ENCODE measurements at places on chromosomes 11 and 22.

GRCh38 chr11:119389611-119390254 is 8.2 kb upstream of the USP2 start:
- no peak for DNase-seq

GRCh38 chr11:93541884-93542810 is 1.0 kb downstream of the SMCO4 start:
- DNase-seq, result peak; percentile 78

DNA sequence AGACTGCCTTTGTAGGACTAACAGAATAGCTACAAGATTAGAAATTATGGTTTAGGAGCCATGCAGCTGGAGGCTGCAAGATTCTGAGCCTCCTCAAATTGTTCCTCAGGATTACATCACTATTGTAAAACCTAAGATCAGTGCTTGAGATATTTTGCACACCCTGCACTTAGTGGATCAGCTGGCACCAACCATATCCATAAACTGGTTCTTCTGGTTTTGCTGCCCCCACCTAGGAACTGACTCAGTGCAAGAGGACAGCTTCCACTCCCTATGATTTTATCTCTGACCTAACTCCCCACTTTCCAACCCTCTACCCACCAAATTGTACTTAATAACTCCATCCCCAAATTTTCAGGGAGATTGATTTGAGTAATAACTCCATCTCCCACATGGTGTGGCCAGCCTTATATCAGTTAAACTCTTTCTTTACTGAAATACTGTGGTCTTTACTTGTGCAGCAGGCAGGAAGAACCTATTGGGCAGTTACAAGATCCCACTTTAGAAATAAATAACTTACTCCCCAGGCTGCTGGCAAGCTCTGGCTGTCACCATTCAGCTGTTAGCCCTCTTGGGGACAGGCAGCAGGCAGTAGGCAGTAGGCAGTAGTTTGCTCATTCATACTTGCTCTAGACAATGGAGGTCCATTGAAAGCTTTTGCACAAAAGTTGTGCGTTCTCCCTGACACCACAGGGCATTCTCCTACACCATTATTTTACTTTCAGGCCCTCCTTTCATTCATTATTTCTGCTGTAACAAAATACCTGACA is 119.0 kb downstream of the SLC17A6 start:
- DNase-seq, result no peak

DNA sequence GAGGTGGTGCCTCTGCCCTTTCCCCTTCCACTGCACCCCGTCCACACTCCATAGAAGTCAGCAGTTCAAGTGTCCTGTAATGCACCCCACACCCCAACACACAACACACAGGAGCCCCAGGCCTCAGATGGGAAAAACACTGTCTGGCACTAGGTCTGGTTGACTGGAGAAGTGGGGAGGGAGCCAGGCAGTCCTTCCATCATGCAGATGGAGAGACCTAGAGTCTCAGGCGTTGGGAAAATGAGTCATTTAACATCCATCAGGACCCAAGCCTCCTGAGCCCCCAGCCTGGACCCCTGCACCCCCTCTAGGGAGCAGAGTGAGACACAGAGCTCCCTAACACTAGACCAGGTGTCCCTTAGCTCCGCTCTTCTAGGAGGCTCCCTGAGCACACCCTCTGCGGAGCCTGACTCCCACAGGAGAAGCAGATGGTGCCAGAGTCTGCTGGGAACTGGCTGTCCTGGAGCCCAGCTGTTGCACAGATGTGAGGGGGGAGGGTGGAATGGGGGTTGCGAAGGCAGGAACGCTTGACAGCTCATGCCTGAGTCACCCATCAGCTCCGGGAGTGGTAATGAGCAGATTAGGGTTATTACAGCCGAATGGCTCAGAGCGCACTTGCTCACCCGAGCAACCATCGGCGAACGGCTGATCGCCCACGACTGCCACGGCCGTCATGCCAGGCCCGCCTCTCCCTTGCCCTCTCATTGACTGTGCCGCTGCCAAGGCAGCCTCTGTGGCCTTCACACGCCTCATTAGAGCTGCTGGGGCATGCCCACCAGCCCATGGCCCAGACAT is 22.1 kb upstream of the SYT7 start:
- DNase-seq, result peak; percentile 71

DNA sequence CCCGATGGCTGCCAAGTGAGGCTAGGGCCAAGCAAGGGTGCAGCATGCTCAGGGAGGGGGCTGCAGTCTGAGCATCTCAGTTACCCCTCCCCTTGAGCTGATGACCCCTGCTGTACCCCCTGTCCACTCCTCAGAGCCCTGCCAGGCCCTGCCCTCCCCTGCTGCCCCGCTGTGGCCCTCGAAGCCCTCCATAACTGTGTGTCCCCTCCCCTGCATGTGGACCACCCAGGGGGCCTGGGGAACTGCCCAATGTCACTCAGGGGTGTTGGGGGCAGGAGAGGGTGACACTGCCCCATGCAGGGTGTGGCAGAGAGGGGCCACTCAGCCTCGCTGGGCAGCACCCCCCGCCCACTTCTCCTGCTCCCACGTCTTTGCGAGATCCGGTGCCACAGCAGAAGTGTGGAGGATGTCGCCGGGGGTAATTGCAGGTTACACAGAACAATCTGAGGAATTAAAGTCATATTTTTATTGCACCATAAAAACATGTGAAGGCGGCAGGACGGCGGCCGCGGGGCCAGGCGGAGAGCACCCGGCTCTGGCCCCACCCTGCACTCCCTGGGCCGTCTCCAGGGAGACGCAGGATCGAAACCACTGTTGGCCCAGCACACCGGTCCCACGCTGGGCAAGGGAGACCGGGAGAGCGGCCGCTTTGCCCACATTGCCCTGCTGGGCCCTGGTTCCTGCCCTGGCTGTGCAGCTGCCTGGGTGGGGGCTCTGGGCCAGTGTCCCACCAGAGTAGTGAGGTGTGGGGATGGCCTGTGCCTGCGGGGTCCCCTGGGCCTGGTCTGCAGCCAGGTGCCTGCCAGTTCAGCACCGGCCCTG is 18.7 kb upstream of the GNB1L start:
- DNase-seq, result peak; percentile 68

GRCh38 chr11:121864660-121865059 is 251.4 kb downstream of the BLID start:
- DNase-seq, result no peak

- peak; percentile 45 for DNase-seq
These were observed 103.3 kb upstream of the B3GAT1 start for GRCh38 chr11:134515081-134515960.

DNA sequence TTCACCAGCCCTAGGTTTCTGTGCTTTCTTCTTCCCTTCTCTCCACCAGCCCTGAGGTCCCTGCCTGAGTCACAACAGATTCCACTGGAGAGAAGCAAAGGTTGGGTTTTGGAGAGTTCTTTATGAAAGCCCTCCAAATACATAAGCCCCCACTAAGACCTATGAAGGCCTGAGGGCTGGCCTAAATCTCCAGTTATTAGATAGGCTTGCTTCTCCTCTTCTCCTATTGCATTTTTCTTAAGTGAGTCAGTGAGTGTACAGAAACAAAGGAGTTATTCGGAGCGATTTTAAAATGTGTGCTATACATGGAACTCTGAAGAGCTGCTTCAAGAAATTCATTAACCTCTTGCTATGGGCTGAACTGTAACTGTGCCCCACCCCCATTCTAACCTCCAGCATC is 1057.3 kb downstream of the OPCML start:
- no peak for DNase-seq

- no peak for DNase-seq
These were observed 1375.1 kb upstream of the TENM4 start for GRCh38 chr11:80815752-80816453.

- no peak for DNase-seq
These were observed 1.1 kb downstream of the PANX1 start for GRCh38 chr11:94129512-94130297.

GRCh38 chr11:1881442-1882264 is 10.0 kb downstream of the PRR33 start:
- DNase-seq, result peak; percentile 65

GRCh38 chr11:118868659-118869058 is 15.0 kb upstream of the CXCR5 start:
- DNase-seq, result no peak

DNA sequence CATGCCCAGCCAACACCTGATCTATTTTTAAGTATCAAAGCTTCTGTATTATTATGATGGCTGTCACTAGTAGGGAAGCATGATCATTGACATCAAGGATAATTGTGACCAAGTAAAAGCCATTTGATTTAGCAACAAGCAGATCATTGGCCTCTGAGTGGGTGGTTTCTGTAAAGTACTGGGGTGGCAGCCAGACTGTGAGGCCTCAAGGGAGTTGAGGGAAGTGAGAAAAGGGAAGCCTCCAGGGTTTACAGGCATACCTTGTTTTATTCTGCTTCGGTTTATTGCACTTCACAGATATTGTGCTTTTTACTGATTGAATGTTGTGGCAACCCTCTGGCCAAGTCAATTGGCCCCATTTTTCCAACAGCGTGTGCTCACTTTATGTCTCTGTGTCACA is 60.1 kb downstream of the PRR5L start:
- no peak for DNase-seq

DNA sequence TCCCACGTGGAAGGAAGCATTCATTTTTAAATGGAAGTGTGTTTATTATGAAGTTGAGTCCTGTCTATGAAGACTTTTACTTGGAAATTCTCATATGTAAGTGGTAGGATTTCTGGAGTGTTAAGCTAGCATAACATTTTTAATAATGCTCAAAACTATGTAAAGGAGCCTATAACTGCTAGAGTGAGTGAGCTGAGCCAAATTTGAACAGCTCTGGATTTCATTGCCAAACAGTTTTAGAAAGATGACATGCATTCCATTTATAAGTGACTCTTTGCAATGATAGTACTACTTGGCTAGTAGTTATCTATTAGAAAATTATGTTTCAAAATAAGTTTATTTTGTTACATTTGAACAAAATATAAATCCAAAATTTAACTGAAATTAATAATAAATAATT is 721.2 kb downstream of the LUZP2 start:
- no peak for DNase-seq

- no peak for DNase-seq
These were observed 52.8 kb upstream of the APOA1 start for GRCh38 chr11:116890193-116890592.

DNA sequence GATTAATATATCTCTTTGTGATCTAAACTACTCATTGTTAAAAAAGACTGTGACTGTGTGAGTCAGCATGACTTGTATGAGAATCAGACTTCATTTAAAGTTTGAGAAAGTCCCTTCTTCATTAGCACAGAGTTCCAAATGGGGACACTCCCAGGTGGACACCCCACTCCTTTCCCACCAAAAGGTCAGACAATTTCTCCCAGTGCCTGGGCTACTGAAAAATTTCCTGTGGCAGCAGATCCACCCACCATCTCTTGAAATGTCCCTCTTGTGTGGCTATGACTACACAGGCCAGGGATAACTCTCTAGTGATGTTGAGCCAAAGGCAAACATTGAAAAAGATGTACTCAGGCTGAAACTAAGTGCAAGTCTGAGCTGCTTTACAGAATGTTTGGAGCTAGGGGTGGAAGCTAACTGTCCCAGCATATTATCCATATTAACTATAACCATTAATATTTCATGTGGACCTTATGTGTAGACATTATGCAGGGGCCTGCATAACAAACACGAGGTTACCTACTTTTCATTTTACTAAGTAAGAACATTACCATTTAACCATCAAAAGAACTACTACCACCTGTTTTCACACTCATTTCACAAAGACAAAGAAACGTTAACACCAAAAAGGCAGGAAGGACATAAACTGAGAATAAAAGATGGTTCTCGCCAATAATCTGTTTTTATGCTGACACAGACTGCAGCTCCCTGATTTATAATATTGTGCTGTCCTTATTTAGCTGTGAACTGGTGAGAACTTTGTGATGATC is 44.8 kb downstream of the MMP20 start:
- no peak for DNase-seq

DNA sequence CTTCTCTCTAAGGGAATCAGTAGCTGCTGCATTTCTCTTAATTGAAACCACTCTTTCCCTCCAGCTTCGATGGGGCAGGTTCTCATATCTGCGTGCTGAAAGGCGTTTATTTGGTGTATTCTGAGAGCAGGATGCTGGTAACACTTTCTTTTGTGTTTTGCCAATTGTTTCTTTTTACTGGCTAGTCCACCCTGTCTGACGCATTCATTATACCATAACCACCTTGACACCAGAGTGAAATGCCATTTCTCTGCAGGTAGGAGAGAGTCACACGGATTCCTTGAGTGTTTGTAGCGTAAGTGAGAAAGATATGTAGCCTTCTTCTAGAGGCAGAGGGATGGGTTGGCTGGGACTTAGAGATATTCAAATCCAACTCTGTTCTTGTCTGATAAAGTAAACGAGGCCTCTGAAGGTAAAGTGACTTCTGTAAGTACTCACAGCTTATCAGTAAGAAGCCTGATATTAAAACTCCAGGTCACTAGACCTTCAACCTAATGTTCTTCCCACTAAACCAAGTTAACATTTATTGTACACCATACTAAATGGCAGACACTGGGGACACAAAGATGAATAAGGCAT is 21.4 kb downstream of the CD44 start:
- no peak for DNase-seq

- no peak for DNase-seq
These were observed 251.3 kb upstream of the CCDC179 start for GRCh38 chr11:23111527-23111926.

DNA sequence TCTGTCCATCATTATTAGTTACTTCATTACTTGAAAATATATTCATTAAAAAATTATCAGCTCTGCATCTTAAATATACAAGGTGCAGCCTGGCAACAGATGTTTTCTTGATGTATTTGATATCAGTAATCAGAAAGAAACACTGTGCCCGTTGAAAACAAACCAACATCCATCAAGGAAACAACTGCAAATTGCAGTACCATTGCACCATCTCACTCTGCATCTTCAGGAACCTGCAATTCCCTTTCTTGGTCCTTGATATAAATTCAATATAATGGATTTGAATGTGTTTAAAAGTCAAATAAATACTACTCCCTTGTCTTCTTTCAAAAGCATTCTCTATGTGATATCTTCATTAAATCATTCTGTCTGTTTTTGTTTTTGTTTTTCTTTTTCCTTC is 1131.2 kb downstream of the FAM181B start:
- no peak for DNase-seq

GRCh38 chr11:29507376-29507775 is 509.5 kb downstream of the KCNA4 start:
- DNase-seq, result no peak

DNA sequence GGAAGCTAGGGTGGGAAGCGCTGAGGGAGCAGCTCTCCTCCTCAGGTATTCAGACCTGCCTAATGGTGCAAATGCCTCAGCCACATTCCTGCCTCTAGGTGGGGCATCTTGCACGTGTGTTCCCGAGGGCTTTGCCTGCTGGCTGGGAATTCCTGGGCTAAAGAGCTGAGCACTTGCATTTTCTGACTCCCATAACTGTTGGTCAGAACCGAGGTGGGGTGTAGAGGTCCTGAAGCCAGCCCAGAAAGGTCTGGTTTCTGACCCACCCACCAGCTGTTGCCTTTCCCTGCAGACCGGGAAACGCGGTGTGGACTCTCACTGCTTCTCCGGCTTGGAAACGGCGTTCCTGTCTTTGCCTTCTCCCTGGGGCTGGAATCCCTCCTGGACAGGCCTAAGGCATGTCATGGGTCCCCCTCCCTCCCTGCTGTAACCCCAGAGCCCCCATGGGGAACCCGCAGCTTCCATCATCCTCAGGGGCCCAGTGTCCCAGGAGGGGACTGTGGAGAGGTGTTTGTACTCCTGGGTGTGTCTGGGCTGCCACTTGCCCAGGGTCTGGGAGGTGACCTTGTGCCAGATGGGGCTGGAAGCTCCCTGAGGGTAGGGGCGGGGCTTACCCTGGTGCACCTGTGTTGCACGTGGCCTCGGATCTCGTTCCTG is 24.0 kb upstream of the SMIM38 start:
- peak; percentile 83 for DNase-seq
